ENCODE measurements at places on chromosomes 4 and X.

DNA sequence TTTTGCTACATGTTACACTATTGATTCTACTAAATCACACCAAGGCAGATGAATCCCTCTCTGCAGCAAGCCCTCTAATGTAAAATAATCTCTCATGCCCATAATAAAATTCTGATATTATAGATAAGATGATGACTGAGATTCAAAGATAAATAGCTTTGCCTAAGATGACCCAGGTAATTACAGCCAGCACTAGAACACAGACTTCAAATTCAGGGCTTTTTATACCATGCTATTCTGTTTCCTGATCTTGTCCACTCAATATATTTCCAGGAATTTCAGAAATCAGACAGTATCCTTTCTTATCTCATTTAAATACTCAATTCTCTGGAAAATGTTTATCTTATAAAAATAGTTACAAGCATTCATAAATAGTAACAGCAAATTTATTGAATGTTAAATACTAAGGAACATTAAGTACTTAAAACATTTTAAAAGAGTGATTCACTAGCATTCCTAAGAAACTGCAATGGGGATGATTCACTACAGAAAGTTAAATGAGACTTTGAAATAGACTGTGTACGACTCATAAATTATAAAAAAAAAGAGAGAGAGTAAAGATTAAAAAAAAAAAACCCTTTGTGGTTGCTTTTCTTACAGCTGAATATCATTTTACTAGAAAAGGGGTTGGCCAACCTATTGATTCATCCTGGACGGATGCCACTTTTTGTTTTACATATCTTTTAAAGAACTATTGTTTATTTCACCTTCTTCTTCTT lies 45.8 kb upstream of the IL21 start:
- DNase-seq, result no peak

DNA sequence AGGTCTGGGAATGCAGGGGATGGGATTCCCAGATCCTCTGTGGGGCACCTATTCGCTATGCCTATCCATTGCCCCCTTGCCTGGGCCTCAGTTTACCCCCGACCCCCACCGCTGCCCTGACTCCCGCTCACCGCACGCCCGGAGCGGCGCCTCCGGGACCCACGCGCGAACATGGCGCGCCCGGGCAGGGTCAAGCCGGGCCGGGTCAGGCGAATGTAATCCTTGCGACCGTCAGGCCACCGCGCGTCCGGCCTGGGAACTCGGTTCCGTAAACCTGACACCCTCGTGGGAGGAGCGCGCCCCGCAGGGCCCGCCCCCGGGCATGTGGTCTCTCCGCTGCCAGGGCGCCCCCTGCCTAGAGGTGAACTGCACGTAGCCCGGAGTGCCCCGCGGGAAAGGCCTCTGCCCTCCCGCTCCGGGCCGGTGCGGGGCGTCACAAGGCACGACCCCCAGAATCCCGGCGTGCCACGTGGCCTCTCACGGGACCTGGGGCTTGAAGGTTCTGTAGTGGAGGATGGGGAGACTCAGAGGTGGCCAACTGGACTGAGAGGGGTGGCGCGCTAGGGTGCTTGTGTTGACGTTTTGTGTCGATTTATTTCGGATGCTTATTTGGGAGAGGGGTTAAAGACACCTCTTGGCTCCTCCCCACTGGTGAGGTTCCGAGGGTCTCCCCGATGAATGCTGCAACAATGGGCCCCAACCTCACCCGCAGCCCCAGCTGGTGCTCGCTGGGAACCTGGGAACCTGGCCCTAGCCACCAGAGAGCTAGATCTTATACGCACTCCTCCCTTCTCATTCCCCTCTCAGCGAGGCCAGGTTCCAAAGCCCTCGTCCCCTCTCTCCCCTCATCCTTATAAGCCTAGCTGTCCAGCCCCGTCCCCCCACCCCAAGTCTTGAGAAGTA lies at the start of gene PRICKLE3:
PRICKLE3 (minus strand) TSS at position 249 of the 903 bp plus-strand sequence; CDS start at position 173, 76 bp downstream.
- DNase-seq, result no peak

GRCh38 chr4:25367004-25367621 lies 9.9 kb upstream of the ANAPC4 start:
- DNase-seq, result no peak

- DNase-seq, result no peak
Observed at GRCh38 chrX:48665991-48666390, 17.6 kb upstream of the WAS start.

DNA sequence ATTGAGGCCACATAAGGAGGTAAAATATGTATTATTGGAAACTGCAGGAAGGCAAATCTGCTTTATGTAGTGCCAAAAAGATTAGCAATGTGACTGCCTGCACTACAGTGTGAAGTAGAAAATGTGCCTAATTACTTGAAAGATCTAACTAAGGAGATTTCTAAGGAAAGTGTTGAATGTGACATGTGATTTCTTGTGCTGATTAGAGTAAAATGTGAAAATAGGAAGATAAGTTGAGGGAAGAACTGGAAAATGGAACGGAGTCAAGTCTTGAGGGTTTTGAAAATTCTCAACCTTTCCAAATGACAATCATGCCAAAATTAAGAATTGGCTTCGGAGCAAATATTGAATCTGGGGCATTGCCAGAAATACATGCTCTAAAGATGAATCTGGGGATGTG lies 209.5 kb upstream of the SPOCK3 start:
- DNase-seq, result no peak

GRCh38 chr4:41656572-41657520 lies 91.7 kb downstream of the PHOX2B start:
- DNase-seq, result no peak

- no peak for DNase-seq
Observed at GRCh38 chr4:41539711-41540110, 1.8 kb downstream of the LIMCH1 start.

DNA sequence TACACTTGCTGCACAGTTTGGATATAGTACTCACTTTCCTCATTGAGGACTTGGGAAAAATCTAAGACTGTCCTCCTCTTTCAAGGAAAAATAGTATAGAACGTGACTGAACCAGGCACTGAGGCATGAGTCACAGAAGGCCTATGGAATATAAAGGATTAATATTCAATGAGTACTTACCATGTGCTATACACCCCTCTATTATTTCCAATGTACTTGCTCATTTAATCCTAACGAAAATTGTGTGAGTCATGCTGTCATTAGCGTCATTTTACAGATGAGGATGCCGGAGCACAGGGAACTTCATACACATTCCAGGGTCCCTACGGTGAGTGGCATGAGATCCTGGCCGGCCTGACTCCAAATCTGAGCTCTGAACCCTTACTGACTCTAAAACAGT lies 2136.2 kb upstream of the TENM3 start:
- no peak for DNase-seq

DNA sequence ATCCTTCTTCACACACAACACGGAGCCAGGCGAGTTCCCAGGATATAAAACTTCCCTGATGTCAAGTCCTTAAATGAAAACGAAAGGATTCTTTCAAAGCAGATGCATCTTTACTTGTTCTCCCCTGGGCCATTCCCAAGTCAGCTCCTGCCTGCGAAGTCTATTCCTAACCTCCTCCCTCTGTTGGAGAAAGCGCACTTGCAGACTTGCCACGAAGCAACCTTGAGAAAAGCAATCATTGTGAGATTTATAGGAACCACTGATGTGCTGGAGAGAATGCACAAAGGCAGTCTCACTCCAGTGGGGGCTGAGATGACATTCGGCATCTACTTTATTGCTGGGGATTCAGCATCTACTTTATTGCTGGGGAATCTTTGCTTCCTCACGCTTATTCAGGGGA lies 155.7 kb downstream of the NSUN7 start:
- no peak for DNase-seq

- DNase-seq, result no peak
Observed at GRCh38 chr4:9944431-9945425, 76.6 kb downstream of the SLC2A9 start.

DNA sequence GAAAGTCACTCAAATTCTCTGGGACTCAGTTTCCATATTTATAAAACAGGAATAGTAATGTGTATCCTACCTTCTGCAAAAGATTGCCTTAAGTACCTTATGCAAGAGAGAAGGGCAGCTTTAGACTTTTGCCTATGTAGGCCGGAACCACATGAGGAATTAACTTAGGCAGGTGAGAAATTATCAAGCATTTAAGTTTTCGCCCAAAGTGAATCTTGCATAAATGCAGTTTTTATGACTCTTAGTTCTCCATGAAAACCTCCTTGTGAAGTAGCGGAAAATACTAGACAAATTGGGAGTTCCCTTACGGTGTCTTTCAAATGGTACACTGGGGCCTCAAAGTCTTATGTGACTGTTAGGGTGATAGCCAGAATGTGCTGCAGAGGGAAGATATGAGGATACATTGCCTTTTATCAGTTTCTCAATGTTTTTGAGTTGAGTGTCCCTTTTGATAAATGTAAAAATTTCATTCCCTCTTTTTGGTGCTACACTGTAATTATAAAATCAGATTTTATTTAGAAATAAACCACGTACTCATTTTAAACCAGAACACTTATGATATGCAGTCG lies 2.6 kb downstream of the SH2D1A start:
- DNase-seq, result no peak

GRCh38 chr4:136012220-136012619 lies 1520.1 kb downstream of the PCDH18 start:
- no peak for DNase-seq

- DNase-seq, result no peak
Observed at GRCh38 chr4:27616166-27616565, 755.5 kb downstream of the STIM2 start.

Measured in stimulated activated CD4-positive, alpha-beta T cell treated with anti-CD3 and anti-CD28 coated beads, TNF-alpha, amount 100 ng/mL, for 48 hours (primary cell).